Activated CD8-positive, alpha-beta memory T cell treated with anti-CD3 and anti-CD28 coated beads, Interleukin-2, amount 50 U/mL, for 4 hours (primary cell): ENCODE measurements at places on chromosomes 1 and 21.

DNA sequence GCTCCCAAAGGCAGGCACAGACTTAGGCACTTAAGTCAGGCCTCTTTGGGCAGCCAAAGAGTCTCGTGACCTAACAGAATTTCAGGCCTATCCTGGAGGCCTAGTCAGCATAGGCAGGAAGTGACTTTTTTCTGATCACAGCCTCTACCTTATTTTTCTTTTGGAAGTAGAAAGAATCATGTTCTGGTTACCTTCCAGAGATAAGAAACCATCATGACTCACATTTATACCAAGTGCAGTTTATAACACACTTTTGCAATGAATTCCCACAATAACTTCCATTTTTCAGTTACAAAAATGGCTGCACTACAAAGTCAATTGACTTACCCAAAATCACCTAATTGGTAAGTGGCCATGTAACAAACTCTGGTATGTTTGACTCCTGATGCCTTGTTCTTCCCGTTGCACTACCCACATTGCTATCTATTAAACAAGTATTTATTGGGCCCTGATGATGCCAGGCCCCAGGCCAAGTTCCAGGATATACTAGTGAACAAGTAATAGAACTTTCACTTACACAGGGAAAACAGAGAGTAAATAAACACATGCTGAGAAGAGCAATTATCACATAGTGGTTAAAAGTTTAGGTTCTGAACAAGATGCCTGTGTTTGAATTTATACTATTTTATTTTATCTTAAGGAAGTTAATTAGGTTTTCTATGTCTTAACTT is 74.3 kb downstream of the SH3GLB1 start:
- no peak for DNase-seq

GRCh38 chr21:27076025-27076424 is 109.1 kb upstream of the ADAMTS5 start:
- no peak for DNase-seq

- no peak for DNase-seq
Measured at GRCh38 chr1:116345843-116346242, 27.2 kb upstream of the ATP1A1 start.

DNA sequence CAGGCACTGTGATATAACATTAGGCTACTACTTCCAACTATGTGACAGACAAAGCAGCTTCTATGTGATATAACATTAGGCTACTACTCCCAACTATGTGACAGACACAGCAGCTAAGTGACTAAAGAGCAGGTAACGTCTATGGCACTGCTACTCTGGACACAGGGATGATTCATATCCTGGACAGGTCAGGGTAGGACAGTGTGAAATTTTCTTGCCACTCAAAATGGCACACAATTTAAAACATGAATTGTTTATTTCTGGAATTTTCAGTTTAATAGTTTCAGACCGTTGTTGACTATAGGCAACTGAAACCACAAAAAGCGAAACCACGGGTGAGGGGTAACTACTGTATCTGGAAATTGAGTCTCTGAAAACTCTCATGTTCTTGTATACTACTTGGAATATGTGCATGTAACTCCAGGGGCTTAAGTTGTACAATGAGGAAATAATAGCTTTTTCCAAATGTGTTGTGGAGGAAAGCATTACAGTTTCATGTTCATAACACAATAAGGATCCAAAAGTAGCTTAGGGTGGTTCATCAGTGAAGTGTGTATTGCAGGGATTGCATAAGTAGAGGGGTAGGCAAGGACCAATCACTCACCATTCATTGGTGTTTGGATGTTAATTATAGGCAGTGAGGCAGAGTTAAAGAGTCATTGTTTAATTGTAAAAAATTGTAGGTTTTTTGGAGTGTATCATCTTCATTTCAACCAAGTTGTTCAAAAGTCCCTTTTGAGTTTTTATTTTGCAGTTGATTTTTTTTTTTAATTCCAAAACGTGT is 5.3 kb downstream of the DTL start:
- DNase-seq = no peak

DNA sequence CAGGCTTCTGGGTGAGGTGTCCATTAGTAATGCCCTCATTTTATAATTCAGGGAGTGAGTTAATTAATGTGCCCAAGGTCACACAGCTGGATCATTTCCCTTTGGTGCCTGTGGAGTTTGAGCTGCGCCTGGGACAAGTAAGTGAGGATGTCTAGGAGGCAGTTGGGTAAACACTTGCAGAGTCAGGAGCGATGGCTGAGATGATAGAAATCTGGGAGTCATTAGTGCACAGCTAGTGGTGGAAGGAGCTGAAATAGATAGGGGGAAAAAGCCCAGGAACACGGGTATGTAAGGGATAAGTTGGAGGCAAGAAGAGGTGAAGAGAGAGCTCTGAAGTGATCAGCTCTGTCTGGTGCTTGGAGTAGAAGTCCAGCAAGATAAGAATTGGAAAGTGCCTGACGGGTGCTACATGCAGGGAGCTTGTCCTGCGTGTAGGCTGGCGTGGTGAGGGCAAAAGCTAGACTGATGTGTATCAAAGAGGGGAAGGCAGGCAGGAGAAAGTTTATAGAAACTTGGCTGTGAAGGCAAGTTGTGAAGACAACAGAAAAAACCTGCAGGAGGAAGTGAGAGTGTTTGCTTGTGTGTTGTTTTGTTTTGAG is 1.7 kb upstream of the SCAF4 start:
- no peak for DNase-seq

DNA sequence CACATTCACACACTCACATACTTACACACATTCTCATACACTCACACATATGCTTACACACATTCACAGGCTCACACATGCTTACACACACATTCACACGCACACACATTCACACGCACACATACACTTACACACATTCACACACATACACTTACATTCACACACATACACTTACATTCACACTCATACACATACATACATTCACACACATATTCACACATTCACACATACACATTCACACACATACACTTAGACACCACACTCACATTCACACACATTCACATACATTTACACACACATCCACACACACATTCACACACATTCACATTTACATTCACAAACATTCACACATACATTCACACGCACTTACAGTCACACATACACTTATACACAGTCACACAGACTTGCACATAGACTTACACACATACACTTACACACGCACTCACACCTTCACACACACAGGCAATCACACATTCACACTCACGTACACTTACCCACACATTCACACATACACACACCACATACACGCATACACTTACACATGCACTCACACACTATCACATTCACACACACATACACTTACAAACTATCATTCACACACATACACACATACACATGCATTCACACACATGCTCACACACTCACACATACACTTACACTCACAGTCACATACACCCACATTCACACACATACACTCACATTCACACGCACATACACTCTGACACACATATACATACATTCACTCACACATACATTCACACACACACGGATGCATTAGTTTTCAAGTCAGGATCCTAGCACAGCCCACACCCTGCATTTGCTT is 16.8 kb downstream of the PDE9A start:
- no peak for DNase-seq
